ENCODE measurements at places on chromosomes 11 and 22.

GRCh38 chr11:31764261-31764660 lies 46.9 kb downstream of the PAX6 start:
- DNase-seq, result no peak

- no peak for DNase-seq
These were observed 5.4 kb upstream of the SAA2 start for GRCh38 chr11:18253778-18254338.

GRCh38 chr11:57527056-57527631 lies 3.4 kb downstream of the TIMM10 start:
- DNase-seq, result peak; percentile 30

DNA sequence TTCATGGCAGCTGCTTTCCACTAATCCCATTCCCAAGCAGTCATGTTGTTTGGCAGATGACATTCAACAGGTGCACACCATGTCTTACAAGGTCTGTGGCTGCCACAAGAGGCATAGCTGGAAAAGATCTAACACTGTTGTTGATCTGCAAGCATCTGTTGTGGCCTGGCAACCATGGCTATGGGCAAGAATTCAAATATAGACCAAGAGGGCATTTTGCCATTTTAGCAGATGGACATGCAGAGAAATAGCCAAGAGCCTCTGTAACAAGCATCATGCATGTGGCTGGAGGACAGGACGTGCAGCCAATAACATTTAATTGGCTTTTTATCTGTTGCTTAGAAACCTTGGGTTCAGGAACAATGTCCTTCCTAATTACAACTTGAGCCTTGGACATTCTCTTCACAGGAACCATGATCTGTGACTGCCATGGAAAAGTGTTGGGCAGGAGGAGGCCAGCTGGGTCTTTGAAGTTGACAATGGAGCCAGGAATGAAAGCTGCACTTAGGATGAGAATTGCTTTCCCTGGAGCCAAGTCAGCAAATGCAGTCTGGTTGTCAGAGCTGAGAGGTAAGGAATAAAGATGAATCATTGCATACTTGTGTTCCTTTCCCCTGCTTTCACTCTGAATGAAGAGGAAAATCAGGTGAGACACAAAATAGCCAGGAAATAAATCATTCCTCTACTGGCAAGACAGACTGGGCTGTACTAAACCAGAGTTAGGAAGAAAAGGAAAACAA lies 113.6 kb upstream of the ANO5 start:
- DNase-seq, result no peak

DNA sequence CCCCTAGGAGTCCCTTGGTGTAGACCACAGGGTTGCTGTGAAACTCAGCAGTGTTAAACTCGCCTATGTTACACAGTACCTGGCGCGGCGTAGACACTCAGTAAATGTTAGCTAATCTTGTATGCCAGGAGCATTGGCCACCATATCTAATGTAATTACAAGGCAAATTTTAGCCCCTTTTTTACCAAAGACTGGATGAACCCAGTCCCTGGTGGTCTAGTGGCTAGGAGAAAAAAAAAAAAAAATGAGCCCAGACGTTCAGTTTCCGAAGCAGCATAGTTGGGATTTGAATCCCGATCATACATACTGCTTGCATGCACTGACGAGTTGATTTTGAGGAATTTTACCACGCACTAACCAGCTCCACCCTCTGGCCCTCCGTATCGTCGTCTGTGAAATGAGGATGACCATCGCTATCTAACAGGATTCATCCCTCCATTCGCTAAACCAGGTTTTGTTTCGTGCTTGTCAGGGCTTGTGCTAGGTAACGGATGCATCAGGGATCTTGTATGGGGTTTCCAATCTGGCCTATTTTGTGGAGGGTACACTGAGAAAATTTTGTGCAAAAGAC lies 688 bp downstream of the PTS start:
- no peak for DNase-seq

DNA sequence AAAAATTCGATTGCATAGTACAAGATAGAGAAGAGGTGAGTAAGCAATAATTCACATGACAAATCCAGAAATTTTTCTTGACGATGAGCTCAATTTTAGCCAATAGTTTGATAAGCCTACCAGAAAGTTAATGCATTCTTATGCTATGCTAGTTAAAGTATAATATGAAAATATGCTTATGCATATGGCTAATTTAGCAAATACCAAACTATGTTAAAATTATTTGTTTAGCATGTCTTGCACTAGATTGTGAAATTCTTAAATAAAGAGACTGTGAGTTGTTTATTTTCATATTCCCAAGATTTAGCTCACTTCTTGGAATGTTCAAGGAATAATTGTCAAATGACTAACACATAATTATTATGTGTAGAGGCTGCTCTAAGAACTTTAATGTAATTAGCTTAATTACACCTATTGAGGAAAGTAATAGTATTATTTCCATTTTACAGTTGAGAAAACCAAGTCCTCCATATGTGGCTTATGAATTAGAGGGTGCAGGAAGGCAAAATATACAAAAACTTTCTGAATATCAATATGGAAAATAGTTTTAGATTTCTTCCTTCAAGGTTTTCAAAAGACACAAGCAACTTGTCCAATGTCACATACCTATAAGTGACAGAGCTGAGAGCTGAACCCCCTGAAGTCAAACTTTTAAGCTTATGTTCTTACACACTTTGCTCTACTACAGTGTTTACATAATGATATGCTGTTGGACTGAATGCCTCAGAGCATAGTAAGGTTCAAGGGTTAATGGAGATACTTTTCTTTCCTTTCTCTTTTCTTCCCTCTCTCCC lies 45.9 kb upstream of the ARHGAP20 start:
- no peak for DNase-seq

- DNase-seq, result no peak
These were observed 22.3 kb downstream of the HPS4 start for GRCh38 chr22:26461188-26461810.

- DNase-seq, result peak; percentile 55
These were observed 75.5 kb downstream of the MICAL2 start for GRCh38 chr11:12185914-12186313.

DNA sequence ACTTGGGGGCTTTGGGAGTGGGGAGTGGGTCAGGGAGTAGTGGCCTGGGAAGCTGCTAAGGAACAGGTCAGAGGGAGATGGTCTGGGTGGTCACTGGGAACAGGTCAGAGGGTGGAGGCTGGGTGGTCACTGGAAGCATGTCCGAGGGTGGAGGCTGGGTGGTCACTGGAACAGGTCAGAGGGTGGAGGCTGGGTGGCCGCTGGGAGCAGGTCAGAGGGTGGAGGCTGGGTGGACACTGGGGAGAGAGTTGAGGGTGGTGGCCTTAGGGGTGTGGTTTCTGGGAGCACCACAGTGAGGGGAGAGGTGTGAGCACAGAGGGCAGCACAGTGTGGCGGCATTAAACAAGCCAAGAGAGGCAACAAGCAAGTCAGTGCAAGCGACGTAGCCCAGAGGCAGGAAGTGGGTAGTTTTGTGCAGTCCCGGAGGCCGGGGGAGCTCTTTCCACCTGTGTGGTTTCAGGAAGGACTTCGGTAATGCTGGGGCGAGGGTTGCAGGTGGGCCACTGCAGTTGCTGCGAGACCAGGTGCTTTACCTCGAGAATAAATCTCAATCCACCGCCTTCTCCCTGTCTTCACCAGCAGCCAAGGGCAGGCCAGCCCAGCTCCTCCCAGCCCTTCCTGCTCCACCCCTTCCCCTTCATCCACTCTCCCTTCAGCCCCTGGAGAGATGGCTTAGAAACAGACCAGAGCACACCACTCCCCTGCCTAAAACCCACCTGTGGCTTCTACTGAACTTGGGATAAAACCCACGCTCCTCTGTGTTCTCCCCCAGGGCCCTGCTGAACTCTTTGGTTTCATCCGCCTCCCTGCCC lies 3.2 kb upstream of the CACNA1I start:
- DNase-seq, result no peak

- DNase-seq, result peak; percentile 92
These were observed 65.7 kb upstream of the NAV2 start for GRCh38 chr11:19646921-19647320.

DNA sequence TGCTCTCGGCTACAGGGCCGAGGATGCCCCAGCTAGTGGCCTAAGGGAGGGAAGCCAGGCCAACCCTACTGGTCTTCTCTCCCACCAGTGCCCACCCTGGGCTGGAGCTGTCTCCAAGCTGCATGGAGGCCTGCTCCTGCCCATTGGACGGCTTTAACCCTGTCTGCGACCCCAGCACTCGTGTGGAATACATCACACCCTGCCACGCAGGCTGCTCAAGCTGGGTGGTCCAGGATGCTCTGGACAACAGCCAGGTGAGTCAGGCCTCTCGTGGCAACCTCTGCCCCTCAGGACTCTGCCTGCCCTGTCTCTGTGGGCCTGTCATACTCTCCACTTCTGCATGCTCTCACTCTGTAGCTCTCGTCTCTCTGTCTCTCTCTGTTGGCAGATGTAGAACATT lies 44.1 kb upstream of the TPBGL start:
- DNase-seq, result no peak

GRCh38 chr11:114059984-114060391 lies 477 bp downstream of the ZBTB16 start:
- no peak for DNase-seq

GRCh38 chr11:11391169-11391568 lies 38.1 kb upstream of the CSNK2A3 start:
- DNase-seq, result no peak

DNA sequence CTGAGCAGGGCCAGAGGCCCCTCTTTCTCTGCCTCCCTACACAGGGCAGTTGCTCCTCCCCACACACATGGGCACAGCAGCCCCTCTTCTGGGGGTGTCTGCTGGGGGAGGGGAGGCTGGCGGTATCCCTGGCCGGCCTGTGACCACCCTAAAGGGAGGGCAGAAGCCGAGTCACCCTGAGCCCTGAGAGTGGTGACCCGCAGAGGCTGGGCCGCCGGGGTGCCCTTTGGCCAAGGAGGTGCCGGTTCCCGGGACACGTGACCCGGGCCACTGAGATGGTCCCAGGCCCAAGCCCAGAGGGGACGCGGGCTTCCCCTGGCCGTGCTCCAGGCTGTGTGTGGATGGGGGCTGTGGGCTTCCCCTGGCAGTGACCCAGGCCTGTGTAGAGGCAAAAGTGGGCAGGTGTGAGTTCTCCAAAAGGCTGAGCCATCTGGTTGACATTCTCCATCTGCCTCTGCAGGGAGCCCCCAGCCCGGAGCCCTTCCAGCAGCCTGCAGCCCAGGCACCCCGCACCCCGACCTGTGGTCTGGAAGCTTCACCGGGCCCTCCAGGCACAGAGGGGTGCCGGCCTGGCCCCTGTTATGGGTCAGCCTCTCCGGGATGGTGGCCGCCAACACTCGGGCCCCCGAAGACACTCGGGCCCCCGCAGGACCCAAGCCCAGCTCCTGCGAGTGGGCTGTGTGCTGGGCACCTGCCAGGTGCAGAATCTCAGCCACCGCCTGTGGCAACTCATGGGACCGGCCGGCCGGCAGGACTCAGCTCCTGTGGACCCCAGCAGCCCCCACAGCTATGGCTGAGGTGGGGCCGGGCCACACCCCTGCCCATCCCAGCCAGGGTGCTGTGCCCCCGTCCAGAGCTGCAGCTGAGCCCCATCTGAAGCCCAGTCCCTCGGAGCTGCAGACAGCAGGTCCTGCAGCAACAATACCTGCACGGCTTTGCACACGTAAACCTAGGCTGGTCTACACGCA lies 1.0 kb downstream of the ADM2 start:
- DNase-seq, result no peak

DNA sequence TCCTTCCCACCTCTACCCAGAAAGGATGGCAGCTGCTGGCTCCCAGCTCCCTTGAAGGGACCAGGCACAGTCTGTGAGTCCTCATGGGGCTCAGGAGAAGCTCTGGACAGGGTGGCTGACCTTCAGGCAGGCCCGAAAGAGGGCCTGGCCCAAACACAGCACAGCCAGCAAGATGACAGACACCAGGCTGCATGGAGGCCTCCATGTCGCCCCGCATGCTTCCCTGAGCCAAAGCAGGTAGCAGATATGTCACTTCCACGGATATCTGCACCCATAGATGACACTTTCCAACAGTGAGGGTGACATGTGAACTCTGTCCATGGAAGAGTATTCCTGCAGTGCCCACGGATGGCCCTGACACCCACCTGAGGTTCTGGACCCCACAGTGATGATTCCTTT lies 18.4 kb downstream of the EIF1AD start:
- DNase-seq, result no peak

Data from stromal cell of bone marrow (primary cell).